ENCODE measurements at places on chromosomes 1 and 21. TPM values are rescaled to one million over a fixed set of nuclear protein-coding genes. Genes with fewer than 3 reads are reported as not detected.

TRAF3IP3 gene
- total RNA-seq: not detected

TGFB2 gene
- total RNA-seq: 14.4 TPM

HSD3B2 gene
- total RNA-seq: not detected

HHIPL2 gene
- 12.3 TPM for total RNA-seq

ZBTB8A gene
- 4.0 TPM for total RNA-seq

NBPF9 gene
- total RNA-seq: 15.7 TPM

HLX gene
- total RNA-seq: 6.2 TPM

TFF1 gene
- total RNA-seq: 20.3 TPM

C1orf185 gene
- not detected for total RNA-seq

GSTM1 gene
- 0.35 TPM for total RNA-seq

DNAJC28 gene
- total RNA-seq: 0.36 TPM

RCAN3 gene
- total RNA-seq: 14.9 TPM

FALEC gene
- not detected for total RNA-seq

ACTN2 gene
- total RNA-seq: not detected

PDZK1 gene
- 0.39 TPM for total RNA-seq

ZMPSTE24 gene
- total RNA-seq: 42.8 TPM

PLA2G2A gene
- total RNA-seq: not detected
